Psoas muscle (tissue), 8 donors: ENCODE measurements at places on chromosomes 3 and 15. TPM values are rescaled to one million over a fixed set of nuclear protein-coding genes. Genes with fewer than 3 reads are reported as not detected.

DNA sequence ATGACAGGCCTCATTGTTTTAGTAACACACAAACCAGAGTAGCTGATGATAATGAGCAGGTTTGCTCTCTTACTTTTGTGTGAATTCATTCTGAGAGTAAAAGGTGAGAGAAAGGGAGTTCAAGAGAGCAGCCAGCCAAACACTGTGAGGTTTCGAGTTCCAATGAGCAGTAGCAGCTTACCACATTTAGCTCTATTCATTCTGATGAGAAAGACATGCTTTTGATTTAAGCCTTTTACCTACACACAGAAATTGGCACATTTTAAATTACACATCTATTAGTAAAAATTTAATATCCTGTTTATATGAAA lies 28.0 kb downstream of the GLDN start:
- DNase-seq: no peak

GRCh38 chr15:49900006-49900902 lies 218.8 kb downstream of the ATP8B4 start:
- DNase-seq: no peak

The CYP11A1 gene
- 0.96 TPM for total RNA-seq

The SPSB4 gene
- total RNA-seq: 0.60 TPM

The LYZL4 gene
- total RNA-seq: not detected

The CCR5 gene
- 0.53 TPM for total RNA-seq

DNA sequence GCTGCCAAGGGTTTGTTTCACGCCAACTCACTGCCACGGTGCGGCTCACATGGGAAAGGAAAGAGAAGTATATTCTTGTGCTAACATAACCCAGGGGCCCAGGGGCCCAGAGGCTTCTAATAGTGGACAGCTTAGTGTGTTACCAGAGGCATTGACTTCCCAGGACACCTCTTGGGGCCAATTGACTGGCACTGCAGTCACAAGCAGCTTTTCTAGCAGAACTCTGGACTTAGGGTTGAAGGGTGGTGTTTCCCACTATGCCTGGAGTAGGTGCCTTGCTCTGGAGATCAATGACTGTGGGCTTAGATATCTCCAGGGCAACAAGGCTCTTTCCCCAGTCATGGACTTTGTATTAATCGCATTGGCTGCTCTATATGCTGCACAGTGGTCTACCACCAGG lies 172.7 kb upstream of the KBTBD8 start:
- no peak for DNase-seq

DNA sequence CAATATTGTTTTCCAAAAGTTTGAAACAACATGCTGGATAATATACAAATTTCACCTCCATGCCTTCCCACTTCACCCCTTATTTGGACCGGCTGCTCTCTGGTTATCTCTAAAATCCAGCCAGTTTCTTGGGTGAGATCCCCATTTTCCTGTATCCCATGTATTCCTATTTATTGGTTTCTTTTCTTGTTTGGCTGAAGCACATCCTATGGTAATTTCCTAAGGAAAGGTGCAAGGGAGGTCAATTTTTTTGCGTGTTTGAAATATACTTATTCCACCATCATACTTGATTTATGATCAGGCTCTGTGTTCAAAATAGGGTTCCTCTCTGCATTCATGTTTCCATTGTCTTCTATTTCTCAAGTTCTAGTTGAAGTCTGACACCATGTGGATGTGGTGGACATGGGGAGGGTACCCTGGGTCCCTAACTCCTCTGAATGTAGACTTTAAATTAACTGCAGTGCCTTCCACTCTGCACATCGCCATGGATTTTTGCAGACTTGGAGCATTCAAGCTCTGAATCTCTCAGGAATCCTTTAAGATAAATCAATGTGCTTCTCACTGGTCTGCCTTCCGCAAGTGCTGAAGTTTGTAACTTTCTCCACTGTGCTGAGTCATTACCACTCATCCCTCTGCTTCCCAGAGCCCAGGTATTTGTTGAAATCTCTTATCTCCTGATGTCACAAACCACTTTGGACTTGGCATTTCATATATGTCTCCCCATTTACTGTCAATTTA lies 52.1 kb upstream of the TLE3 start:
- DNase-seq: no peak

DNA sequence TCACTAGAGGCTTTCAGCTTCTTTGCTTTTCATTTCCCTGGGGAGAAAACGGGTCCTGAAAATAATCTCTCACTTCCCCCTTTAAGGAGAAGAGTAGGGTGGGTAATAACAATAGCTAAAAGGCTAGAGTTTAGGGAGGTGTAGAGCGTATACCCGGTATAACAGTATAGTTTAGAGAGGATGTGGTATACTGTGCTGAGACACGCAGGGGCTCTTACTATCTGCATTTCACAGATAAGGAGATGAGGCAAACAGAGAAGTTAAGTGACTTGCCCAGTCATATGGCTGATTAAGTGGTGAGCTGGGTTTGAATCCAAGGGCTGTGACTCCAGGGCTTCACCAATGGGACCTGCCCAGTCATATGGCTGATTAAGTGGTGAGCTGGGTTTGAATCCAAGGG lies 15.0 kb upstream of the KCNMB3 start:
- no peak for DNase-seq

GRCh38 chr3:124217542-124217941 lies 225.6 kb upstream of the ROPN1 start:
- DNase-seq: no peak

The CP gene
- 3.5 TPM for total RNA-seq

DNA sequence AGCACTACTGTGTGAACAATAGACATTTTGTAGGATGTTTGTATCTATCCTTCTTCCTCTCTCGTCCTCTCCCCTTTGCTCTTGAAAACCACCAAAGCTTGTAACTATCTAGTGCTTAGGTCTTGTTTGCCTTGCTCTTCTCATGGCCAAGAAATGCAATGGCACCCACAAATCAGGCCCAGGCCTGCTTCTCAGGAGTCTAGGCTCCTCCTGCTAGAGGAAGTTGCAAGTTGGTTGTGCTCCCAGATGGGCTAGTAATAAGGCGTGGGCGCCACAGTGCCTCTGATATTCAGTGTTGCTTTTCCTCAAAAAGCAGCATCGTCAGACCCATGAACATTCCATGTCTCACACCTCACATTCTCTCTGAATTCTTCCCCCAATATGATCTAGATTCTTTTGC lies 28.7 kb downstream of the ZNF385D start:
- DNase-seq: no peak

GRCh38 chr3:181313335-181313734 lies 323.8 kb upstream of the DNAJC19 start:
- DNase-seq: no peak

The SCG5 gene
- not detected for total RNA-seq

DNA sequence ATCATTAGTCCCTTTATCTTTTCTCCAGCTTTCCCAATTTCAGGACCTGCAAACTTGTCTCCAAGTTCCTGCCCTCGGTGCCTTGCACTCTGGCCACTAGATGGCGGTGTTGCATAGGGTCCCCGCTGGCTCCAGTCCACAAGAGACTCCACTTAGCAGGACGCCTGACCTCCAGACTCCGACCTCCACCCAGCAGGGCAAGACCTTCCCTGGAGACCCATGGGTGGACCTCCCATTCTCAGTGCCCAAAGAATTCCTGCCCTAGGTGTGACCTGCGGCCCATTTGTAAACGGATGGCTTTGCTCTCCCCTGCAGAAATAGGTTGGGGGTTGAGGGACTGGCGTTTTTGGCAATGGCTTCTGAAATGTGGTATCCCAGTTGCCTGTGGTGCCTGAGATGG lies 82.6 kb downstream of the LSM3 start:
- peak; percentile 78 for DNase-seq

DNA sequence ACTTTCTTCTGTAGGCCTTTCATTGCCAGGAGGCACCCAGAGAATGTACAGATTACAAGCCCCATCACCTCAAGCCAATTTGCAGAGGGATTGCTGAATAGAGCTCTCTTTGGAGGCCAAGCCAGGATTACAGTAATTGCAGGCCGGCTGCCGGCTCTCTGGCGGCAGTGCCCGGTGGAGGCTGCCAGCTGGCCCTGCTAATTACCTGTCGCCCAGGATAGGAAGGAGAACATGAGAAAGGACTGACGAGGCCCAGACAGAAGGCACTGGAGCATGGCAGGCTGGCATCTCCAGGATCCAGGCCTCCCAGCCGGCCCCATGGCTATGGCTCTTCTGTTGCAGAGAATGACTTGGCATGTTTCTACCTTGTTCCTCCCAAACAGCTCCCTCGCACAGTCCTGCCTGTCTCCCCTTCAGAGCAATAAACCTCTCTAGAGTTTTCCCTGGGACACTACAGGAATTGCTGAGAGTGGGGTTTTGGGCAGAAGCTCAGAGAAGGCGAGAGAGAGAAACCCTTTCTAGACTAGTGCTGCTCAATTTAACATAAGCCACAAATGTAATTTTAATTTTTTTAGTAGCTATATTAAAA lies 273.6 kb upstream of the PROK2 start:
- peak; percentile 55 for DNase-seq

The CFAP20DC gene
- total RNA-seq: not detected

The GADL1 gene
- 1.7 TPM for total RNA-seq

DNA sequence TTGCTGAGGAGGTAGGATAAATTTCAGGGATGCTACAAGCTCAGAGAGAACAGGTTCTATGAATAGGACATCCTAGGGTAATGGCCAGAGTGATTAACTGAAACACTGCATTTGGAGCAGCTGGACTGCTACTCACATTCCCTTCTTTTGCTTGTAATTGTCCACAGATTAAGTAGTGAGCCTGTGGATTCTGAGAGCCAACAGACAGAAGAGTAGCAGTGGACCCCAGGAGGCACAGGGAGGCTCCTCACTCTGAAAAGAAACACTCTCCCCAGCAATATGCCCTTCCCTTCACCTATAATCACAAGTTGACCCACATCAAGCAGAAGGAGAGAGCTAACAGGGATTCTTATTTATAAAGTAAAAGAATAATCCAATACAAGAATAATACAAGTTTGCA lies 10.6 kb upstream of the RFX7 start:
- DNase-seq: no peak

The CDHR4 gene
- total RNA-seq: not detected

GRCh38 chr15:81411051-81411450 lies 37.0 kb upstream of the TMC3 start:
- DNase-seq: no peak

The REC114 gene
- total RNA-seq: not detected

GRCh38 chr3:56974247-56974930 lies 86.1 kb upstream of the SPATA12 start:
- DNase-seq: no peak

DNA sequence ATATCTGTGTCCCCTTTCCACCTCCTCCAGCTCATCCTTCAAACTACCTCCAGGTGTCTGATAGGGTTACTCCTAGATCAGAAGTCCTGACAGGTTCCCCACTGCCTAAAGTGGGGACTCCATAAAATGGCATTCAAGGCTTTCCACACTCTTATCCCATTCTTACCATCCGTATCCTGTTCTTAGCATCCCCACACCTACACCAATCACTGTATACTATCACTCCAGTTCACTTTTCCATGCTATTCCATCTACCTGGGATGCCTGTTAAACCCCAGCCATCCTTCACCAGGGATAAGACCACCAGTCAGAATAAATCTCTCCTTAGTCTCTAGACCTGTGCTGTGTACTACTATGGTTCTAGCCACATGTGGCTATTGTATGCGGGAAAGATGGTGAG lies 19.1 kb downstream of the SSR3 start:
- no peak for DNase-seq

GRCh38 chr3:59605318-59605717 lies 555.5 kb upstream of the CFAP20DC start:
- DNase-seq: no peak

The TMEM207 gene
- not detected for total RNA-seq

The IL17RD gene
- total RNA-seq: 0.86 TPM

The ALDH1L1 gene
- 34.5 TPM for total RNA-seq

The FGD5 gene
- 10.6 TPM for total RNA-seq

GRCh38 chr3:104939196-104939595 lies 427.5 kb upstream of the ALCAM start:
- DNase-seq: no peak

DNA sequence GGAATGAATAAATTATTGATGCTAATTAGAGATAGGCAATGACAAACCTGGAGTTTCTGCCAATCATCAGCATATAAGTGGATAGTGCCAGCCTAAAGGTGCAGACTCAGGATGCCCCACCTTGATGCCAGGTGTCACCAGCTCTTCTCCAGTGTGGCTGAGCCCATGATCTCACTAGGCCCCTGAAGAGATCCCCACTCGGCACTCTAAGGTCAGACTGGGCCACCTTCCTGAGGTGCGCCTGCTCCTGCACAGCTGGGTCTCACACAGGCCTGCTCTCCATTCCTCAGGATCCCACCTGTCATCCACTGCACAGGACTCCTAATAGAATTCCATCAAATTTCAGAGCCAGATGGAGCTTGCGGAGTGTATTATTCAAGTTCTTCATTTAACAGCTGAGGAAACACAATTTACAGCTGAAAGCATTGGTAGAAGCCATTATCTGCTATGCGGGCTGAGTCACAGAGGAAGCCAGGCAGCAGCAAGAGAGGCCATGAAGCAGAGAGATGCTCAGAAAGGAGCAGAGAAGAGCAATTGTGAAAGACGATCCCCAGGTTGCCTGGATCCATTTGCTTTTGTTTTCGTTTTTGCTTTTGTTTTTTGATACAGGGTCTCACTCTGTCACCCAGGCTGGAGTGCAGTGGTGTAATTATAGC lies 25.1 kb upstream of the FSTL1 start:
- no peak for DNase-seq

The CCR4 gene
- not detected for total RNA-seq

- no peak for DNase-seq
Observed at GRCh38 chr3:20060974-20061685, 20.9 kb downstream of the KAT2B start.

The PROK2 gene
- 0.81 TPM for total RNA-seq

- DNase-seq: no peak
Observed at GRCh38 chr3:189304465-189305351, 132.9 kb downstream of the TPRG1 start.

GRCh38 chr3:55065331-55065730 lies 137.5 kb upstream of the LRTM1 start:
- no peak for DNase-seq

- DNase-seq: no peak
Observed at GRCh38 chr15:73694419-73694818, 10.2 kb downstream of the CD276 start.
